Upper lobe of left lung (tissue), 6 donors: ENCODE measurements at places on chromosomes 12 and 14. TPM values are rescaled to one million over a fixed set of nuclear protein-coding genes. Genes with fewer than 3 reads are reported as not detected.

Gene TTLL5
- total RNA-seq: 37.8 TPM

Gene STON2
- 26.8 TPM for total RNA-seq

Gene GALNT8
- total RNA-seq: 0.61 TPM

Gene KRT86
- total RNA-seq: 0.30 TPM

Gene COX14
- total RNA-seq: 74.0 TPM

Gene ANKRD33
- total RNA-seq: not detected

Gene RNF31
- 65.1 TPM for total RNA-seq

Gene ULK1
- total RNA-seq: 46.7 TPM

Gene PDE3A
- 10.0 TPM for total RNA-seq

Gene TESPA1
- total RNA-seq: 10.5 TPM

Gene PLEKHH1
- 3.0 TPM for total RNA-seq

Gene KCNK13
- total RNA-seq: 3.0 TPM

Gene PMEL
- 0.91 TPM for total RNA-seq

Gene TMEM132D
- total RNA-seq: 0.34 TPM

Gene BATF
- total RNA-seq: 25.1 TPM

Gene CIROP
- total RNA-seq: not detected

Gene DBX2
- not detected for total RNA-seq

Gene MIP
- not detected for total RNA-seq

Gene ALX1
- not detected for total RNA-seq

Gene BMP4
- total RNA-seq: 16.4 TPM

Gene AQP2
- not detected for total RNA-seq

Gene SERPINA5
- not detected for total RNA-seq

Gene CLMN
- 14.1 TPM for total RNA-seq

Gene OVCH1
- 1.4 TPM for total RNA-seq

Gene IL23A
- total RNA-seq: 1.1 TPM

Gene CCDC92
- 33.8 TPM for total RNA-seq

Gene SMCO2
- total RNA-seq: 0.34 TPM

Gene RBM19
- 35.7 TPM for total RNA-seq

Gene KRT85
- not detected for total RNA-seq

Gene SRSF5
- 301 TPM for total RNA-seq
